ENCODE measurements at places on chromosomes 16 and 17.

DNA sequence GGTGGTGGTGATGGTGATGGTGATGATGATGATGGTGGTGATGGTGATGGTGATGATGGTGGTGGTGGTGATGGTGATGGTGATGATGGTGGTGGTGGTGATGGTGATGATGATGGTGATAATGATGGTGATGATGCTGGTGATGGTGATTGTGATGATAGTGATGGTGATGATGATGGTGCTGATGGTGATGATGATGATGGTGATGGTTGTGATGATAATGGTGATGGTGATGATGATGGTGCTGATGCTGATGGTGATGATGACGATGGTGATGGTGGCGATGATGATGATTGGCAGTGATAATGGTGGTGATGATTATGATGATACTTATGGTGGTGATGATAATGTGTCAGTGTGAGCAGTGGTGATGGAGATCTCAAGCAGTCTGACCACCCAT lies 90.8 kb upstream of the FOXF1 start:
- DNase-seq = no peak

GRCh38 chr16:22979038-22979437 lies 165.1 kb downstream of the HS3ST2 start:
- no peak for DNase-seq

DNA sequence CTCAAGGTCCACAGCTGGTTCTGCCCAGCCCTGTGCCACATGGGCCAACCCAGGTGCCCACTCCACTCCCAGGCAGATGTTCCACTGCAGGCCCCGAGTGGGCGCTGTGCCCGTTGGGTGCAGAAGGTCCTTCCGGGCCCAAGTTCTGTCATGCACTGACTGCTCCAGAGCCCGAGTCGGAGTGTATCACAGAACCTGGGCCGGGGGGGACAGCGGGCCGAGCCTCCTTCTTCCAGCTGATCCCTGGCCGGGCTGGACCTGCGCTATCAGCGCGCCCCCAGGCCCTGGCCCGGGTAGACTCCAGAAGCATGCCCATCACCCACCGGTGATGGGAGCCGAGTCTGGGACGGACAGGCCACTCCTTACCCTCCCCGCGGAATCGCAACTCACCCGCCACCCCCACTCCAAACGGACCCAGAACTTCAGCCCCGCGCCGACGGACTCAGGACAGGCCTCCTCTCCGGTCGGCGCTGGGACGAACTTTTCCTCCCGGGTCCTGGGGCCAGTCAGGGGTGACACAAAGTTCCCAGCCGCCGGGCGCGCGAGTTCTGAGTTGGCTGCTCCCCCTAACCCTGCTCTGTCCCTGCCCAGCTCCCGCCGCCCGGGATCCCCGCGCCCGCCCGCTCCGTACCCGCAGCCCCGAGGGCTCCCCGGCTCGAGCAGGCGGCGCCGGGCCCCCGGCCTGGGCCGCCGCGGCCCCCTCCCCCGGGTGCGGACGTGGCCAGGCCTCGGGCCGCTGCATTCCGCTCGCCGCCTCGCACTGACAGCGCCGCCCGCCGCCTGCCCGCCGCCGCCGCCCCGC lies at the start of gene COPZ2:
TSS of gene COPZ2 (minus strand) at position 762 of the 802 bp plus-strand sequence. CDS start at position 742, 20 bp downstream.
- no peak for DNase-seq

- DNase-seq = no peak
These were observed 1.2 kb downstream of the WNT3 start for GRCh38 chr17:46817151-46817900.

GRCh38 chr17:1077581-1077985 lies 80.7 kb downstream of the TIMM22 start:
- DNase-seq = no peak

GRCh38 chr16:143456-143855 lies 5.0 kb upstream of the NPRL3 start:
- DNase-seq = no peak

DNA sequence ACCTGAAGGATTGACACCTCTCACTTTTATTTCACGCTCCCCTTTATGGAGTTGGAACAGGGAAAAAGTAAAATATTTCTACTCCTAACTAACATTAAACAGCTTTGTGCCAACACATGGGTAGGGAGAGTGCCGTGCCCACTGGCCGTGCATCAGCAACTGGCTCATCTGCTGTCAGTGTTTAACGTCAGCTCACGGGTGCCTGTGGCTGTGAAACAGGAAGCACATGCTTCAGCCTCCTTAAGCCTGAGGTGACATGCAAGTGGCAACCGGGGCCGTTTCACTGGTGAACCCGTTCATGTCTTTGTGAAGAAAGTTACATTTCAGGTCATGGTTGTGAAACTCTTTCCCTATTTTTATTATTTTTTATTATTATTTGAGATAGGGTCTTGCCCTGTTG lies 3.2 kb downstream of the SPG7 start:
- no peak for DNase-seq

DNA sequence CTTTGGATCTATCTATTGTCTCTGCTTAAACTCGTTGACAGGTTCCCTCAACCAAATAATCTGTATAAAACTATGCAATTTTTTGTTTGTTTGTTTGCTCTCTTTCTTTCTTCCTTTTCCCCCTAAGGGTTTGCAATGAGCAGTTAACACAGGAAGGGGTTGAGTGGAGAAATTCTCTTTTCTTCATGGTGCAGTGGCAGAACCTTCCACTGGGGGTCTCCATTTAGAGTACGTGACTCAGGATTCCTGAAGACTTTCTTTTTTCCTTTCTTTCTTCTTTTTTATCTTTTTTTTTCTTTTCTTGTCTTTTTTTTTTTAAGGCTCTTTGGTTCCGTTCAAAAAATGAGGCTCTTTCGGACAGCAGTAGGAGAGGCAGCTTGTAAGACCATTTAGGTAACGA lies 19.5 kb upstream of the RBFOX1 start:
- DNase-seq = no peak

- no peak for DNase-seq
These were observed 47.9 kb downstream of the GINS3 start for GRCh38 chr16:58440131-58440530.

DNA sequence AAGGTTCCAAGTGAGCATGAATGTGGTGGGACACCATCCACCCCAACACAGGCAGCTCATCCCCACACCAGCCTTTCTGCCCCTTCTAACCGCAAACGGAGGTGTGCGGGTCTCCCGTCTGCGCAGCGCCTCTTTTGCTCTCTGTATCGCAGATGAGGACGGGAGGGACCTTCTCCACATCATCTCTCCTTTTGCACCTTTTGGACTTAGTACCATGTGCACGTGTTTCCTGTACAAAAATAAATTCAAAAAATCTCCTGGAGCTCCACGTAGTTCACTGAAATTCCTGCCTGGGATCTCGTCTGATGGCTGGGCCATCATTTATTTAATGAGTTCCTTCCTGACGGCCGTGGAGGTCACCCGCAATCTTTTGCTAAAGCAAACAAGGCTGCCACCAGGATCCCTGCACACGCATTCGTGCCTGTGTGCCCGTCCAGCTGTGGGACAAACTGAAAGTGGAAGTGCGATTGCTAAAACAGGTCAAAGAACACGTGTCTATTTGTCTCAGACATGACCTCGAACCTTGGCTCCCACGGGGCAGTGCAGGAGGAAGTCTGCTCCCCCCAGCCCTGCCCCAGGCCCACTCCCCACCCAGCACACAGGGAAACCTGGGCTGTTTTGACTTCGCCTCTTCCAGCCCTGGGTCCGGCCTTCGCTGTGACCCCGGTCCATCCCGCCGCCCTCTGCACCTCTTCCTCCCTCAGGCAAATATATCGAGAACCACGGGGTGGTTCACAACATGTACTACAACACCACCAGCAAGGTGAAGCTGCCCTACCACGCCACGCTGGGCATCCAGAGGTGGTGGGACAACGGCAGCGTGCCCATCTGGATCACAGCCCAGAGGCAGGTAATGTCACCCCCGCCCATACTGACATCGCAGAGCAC lies 2.3 kb downstream of the ENPP7 start:
- no peak for DNase-seq

DNA sequence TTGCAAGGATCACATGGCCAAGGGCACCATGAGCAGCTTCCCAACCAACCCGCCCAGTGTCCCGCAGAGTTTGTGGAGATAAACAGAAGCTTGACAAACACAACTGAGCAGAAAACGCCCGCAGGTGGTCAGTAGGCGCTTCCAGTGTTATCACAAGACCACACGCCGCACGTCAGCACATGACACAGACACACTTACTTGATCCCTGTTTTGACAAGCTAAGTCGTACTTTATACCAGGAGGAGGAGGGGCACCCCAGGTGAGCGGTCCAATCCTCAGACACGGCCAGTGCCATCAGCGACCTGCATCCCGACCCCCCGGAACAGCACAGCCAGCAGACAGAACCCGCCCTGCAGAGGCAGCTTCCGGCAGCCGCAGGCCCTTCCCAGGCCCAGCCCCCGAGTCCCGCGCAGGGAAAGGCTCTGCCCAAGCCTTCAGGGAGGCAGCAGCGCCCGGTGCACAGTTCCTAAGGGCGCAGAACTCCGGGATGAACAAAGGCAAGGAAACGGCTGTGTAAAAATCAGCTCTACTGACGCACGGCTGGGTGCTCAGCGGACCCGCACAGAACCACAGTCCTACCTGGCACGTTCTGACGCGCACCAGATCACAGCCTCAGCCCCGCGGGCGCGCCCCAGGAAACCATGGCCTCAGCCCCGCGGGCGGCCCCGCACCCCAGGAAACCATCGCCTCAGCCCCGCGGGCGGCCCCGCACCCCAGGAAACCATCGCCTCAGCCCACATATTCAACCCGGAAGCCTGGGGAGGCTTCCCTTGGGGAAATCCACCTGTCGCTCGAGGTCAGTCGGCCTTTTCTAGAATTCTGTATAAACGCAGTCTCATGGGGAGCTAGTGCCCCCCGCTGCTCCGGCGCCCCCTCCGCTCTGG lies 27.8 kb downstream of the AXIN1 start:
- no peak for DNase-seq

DNA sequence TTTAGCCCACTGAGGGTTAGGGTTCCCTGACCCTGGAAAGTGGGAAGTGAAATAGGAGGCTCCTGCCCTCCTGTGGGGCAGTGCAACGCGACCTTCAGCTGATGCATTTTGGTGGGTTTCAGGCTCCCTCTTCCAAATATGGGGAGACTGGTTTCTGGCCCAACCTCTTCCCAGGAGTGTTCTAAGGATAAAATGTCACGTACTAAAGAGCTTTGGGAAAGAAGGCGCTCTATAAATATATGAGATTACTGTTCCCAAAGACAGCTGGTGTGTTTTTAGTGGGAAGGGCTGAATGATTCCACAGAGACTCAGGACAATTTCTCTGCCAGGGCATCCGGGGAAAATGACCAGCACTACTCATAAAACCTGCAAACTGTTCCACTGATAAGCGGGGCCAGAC lies 9.8 kb downstream of the SLC35B1 start:
- DNase-seq = no peak

GRCh38 chr16:31532896-31533295 lies 5.2 kb downstream of the AHSP start:
- DNase-seq = no peak

- DNase-seq = no peak
These were observed 56.3 kb downstream of the ABCC6 start for GRCh38 chr16:16166949-16167348.

GRCh38 chr16:60905811-60906210 lies 1130.4 kb downstream of the CDH8 start:
- no peak for DNase-seq

DNA sequence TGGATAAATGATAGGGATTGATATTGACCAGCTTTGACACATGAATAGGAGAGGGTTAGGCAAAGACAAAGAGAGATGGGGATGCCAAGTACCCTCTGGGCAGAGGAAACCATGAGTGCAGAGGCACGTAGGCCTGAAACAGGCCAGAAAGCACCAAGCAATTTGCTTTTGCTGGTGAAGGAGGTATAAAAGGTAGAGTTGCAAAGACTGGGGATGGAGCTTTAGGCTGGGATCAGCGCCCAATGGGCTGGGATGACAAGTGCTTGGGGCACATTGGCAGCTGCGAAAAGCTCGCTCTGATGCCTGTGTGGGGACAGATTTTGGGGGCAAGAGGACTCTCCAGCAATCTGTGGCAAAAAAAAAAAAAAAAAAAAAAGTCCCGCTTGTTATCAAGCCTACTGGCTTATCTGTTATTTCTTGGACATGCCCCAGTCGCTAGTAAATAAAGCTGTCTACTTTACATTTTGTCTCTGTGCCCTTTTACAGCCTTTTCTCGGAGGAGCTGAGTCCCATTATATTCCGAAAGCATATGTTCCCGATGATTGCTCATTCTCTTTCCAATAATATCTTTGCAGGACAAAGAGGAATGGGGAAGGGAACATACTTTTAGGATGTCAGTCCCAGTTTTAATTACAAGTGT lies 578.4 kb downstream of the MAF start:
- no peak for DNase-seq

DNA sequence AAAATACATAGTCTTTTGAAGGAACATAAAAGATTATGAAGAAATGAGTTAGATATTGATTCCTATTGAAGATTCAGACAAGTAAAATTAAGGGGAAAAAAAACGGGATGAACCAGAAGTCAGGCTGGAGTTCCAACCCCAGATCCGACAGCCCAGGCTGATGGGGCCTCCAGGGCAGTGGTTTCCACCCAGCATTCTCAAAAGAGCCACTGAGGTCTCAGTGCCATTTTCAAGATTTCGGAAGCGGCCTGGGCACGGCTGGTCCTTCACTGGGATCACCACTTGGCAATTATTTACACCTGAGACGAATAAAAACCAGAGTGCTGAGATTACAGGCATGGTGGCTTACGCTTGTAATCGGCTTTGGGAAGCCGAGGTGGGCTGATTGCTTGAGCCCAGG lies 9.5 kb downstream of the STH start:
- no peak for DNase-seq

DNA sequence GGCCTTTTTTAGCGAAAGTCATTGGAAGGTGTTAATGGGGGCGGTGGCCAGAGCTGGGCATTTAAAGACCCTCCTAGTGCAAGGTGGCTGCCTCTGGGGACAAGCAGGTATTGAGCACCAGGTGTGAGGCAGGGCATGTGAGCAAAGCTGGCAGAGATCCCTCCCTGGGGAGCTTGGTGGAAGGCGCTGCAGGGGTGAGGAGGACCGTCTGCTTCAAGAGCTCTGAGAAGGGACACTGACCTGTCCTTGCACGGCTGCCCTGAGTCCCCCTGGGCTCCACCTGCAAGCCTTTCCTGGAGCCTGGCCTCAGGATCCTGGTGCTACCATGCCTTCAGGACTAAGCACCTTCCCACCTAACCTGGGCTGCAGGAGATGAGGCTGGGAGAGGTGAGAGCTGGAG lies 127.0 kb upstream of the CIBAR2 start:
- no peak for DNase-seq

GRCh38 chr16:87245511-87245910 lies 71.7 kb downstream of the C16orf95 start:
- DNase-seq = no peak

GRCh38 chr17:76570457-76570856 lies 15.2 kb downstream of the ST6GALNAC2 start:
- no peak for DNase-seq

- DNase-seq = no peak
These were observed 44.4 kb downstream of the PIK3R5 start for GRCh38 chr17:8921147-8921546.

DNA sequence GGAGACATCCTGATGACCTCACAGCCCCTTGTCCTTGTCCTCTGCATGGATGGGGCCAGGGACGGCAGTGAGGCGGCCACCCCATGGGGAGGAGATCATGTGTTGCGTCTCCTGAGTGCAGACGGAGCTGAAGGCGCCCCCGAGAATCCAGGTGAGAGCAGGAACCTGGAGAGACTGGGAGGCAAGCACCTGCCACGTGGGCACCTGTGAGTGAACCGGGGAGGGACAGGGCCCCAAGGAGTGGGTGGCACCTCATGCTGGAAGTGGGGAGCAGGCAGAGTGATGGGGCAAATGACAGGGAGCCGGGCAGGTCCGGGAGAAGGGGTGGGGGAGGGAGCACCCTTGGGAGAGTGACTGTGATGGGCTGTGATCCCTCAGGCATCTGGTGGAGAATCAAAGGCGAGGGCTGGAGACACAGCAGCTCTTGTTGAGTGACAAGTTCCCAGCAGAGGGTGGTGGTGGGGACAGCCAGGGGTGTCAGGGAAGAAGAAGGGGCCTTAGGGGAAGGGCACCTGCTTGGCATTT lies 174.3 kb upstream of the CHMP6 start:
- DNase-seq = no peak
